ENCODE measurements at places on chromosomes 2 and 18.

DNA sequence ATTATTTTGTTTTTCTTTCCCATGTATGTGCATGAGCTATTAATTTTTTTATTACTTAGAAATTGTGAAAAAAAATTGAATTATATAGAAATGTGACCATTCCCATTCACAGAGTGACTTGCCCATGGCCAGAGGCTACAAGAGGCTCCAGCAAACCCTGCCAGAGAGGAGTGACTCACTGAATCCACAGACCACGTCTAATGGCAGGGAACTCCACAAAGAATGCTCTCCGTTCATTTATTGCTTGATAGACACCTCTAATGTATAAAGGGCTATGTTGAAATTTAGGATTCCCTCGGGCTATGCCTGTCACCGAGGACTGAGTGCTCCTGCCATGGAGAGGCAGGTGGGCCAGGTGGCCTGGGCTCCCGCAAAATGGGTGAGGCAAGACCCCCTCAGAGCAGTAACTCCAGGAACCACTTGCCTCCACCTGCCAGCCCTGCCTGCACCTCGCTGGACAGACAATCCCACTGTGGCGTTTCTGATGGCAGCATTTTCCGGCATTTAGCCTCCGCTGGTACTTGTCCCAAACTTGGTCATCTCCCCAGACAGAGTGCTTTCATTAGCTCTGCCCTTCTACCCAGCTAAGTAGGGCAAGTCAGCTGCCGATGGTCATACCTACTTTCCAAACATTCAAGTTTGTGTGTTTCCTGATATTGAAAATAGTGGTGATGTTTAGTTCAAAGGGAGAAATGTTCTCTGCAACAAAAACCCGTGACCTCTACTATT lies 200.3 kb downstream of the PRKCE start:
- peak; percentile 86 for DNase-seq

DNA sequence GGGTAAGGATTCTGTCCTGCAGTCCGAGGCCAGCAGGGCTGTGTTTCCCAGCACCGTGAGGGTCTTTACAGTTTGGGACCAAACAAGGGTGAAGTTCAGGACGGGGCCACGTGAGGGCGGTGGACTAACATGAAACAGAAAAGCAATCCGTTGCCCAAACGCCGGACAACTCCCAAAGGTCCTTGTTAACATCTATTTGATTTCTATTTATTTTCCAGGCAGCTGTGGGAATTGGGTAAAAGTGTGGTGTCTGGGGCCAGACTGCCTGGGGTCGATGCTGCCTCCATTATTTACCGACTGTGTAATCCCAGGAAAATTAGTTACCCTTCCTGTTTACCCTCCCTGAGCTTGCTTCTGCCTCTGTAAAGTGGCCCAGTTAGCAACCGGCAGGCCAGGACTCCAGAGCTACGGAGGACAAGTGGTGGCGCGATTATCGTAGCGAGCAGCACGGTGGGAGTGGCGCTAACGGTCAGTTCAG lies 66.3 kb upstream of the TCF7L1 start:
- peak; percentile 73 for DNase-seq

DNA sequence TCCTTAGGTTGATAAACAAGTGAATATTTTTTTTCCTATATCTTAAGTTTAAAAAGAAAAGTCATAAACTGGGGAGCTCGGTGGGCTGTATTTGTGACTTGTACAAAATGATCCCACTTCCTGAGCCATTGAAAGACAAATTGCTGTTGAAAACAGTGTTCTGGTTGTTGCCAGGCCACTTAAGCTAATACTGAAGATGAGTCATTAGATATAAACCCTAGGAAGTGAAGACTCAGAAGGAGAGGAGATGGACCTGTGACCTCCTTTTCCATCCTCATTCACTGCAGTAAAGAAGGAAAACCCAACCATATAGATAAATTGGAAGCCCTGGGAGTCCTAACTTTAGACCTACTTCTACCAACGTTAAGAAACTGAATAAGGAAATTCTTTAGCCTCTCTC lies 46.2 kb upstream of the SERPINE2 start:
- peak; percentile 63 for DNase-seq

- DNase-seq: no peak
These were observed 115.5 kb downstream of the HDAC4 start for GRCh38 chr2:239285071-239285931.

DNA sequence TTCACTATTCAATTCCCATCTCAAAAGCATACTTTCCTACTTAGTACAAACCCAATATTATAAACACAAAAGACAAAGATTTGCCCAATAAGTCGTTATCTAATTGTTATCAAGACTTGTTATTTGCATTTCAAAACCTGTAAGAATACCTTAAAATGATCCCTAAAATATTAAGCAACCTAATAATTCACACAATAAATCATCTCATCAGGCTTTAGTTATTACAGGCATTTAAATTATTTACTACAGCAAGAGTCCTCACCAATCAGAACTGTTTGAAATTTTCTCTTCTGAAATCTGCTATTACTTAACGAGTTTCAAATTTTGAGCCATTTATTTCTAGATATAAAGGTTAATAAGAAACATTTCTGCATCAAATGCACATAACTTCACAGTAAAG lies 1.6 kb downstream of the CCDC88A start:
- DNase-seq: no peak

GRCh38 chr2:12289120-12289802 lies 427.5 kb upstream of the TRIB2 start:
- DNase-seq: no peak

All from RWPE1 (cell line).